ENCODE measurements at places on chromosomes 2 and 18. TPM values are rescaled to one million over a fixed set of nuclear protein-coding genes. Genes with fewer than 3 reads are reported as not detected.

ELOA2 gene
- total RNA-seq, result not detected

NAPG gene
- total RNA-seq, result 39.5 TPM

ASPRV1 gene
- total RNA-seq, result 1.7 TPM

UGT1A4 gene
- total RNA-seq, result not detected

TMEM182 gene
- total RNA-seq, result 0.17 TPM

ANTXR1 gene
- total RNA-seq, result 115 TPM

MAPRE3 gene
- 23.0 TPM for total RNA-seq

CD226 gene
- 0.17 TPM for total RNA-seq

PFN4 gene
- total RNA-seq, result not detected

TDRD15 gene
- total RNA-seq, result not detected

ASXL3 gene
- total RNA-seq, result 1.0 TPM

NPAS2 gene
- 34.5 TPM for total RNA-seq

OTX1 gene
- 0.26 TPM for total RNA-seq

PPP1R1C gene
- total RNA-seq, result 0.11 TPM

LYG1 gene
- total RNA-seq, result 0.57 TPM

ID2 gene
- 149 TPM for total RNA-seq

TIGD1 gene
- 1.6 TPM for total RNA-seq

HDHD2 gene
- 21.5 TPM for total RNA-seq

SCN3A gene
- total RNA-seq, result 2.1 TPM

SPATA3 gene
- not detected for total RNA-seq

RGPD3 gene
- 0.42 TPM for total RNA-seq

SLC14A1 gene
- total RNA-seq, result 1.6 TPM

RAB10 gene
- 94.3 TPM for total RNA-seq

RAMP1 gene
- total RNA-seq, result 172 TPM

CNTNAP5 gene
- not detected for total RNA-seq

CHRND gene
- not detected for total RNA-seq

ANKRD62 gene
- 0.06 TPM for total RNA-seq

ARHGAP25 gene
- 5.7 TPM for total RNA-seq

FIGLA gene
- total RNA-seq, result not detected

IL1RL2 gene
- total RNA-seq, result 0.66 TPM

NPHP1 gene
- total RNA-seq, result 6.6 TPM

EVX2 gene
- total RNA-seq, result not detected

ZNF521 gene
- total RNA-seq, result 15.6 TPM

ONECUT2 gene
- under 0.01 TPM for total RNA-seq

ERFE gene
- not detected for total RNA-seq

KCNS3 gene
- 37.4 TPM for total RNA-seq

NYAP2 gene
- total RNA-seq, result under 0.01 TPM

COX7A2L gene
- 56.9 TPM for total RNA-seq

RAB6C gene
- total RNA-seq, result not detected

TRABD2A gene
- 1.7 TPM for total RNA-seq

NFU1 gene
- total RNA-seq, result 52.1 TPM

PROC gene
- not detected for total RNA-seq

STARD6 gene
- total RNA-seq, result not detected

POTEF gene
- total RNA-seq, result not detected

C2orf74 gene
- 29.7 TPM for total RNA-seq

SERPINB10 gene
- 2.3 TPM for total RNA-seq

RGPD4 gene
- not detected for total RNA-seq

FBLN7 gene
- total RNA-seq, result 1.1 TPM

THOC1 gene
- 19.8 TPM for total RNA-seq

SERPINB3 gene
- not detected for total RNA-seq

CELF4 gene
- 0.86 TPM for total RNA-seq

MAL gene
- 46.2 TPM for total RNA-seq

EFEMP1 gene
- 81.7 TPM for total RNA-seq

Data from esophagus muscularis mucosa (tissue), 4 donors.